ENCODE measurements at places on chromosomes 2 and 18.

DNA sequence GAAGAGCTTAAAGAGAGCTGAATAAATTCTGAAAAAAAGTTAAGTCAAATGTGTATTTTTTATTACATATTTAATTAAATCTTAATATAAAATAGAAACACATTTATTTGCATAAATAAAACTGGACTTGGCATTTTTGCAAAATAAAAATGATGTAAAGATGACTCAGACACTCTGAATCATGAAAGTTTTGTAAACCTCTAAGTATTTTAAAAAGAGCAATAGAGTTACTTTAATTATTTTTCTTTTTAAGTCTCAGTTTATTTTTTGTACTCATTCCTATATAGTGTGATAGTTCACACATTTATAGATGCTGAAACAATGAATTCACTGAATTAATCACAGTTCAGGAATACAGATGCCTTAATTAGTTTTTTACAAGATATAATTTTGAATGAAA, 109.9 kb upstream of the DTNA start:
- no peak for DNase-seq

DNA sequence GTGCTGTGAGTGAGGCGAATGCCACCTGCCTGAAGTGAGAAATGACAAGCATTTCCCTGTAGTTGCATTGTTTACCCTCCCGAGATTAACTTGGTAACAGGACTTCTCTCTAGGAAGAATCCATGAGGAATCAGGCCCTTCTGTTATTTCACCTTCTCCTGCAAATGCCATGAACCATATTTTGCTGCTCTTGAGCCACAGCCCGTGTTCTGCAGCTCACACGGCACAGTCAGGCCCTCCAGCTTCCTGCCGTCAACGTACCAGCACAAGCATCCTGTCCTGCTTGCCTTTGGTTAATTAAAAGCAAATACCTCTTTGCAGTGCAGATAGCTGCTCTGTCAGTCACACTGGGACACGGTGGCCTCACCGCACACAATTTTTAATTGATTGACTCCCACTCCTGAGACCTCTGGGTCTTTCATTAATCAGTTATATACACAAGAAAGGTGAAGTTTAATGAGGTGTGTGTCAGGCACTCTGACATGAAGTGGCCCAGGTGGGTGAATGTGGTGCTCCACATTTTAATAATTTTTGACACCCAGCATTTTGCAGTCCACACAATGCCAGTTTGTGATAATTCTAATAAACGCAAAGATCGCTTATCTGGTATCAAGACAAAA, 95.3 kb upstream of the ASB18 start:
- no peak for DNase-seq

GRCh38 chr2:124171472-124172063, 146.5 kb downstream of the CNTNAP5 start:
- no peak for DNase-seq

- DNase-seq = no peak
Measured at GRCh38 chr2:188599140-188599539, 307.5 kb downstream of the GULP1 start.

DNA sequence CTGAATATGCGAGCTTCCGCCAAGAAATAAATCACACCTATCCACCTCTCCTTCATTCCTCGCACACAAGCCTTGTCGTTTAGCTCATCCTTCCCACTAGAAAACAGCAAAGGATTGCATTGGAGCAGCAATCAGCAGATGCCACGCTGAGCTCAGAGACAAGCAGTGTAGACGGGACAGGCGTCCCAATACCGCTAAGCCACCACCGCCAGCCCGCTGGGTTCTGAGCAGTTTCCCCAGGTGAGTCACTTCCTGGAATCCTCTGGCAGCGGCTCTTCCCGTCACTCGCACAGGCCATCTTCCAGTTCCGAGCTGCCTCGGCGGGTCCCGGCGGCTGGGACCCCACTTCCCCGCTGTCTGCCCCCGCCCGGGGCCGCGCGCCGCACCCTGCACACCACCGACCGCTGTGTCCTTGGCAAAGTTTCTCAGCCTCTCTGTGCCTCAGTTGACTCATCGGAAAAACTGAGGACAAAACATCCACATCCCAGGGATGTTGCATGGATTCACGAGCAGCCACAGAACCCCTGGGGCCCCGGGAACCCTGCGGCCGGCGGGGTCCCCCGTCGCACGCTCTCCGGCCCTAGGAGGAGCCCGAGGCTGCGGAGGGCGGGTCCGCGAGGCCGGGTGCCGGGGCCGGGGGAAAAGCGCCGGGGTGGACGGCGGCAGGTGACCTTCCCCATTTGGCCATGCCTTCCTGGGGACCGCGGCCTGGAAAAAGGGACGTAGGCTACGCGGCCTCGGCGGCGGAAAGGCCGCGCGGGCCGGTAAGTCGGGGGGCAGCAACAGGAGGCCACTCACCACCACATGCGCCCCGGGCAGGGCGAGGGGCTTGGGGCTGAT, 573 bp downstream of the KDSR start:
- DNase-seq = peak; percentile 50
